HCT116 (cell line): ENCODE measurements at places on chromosomes 12 and 14.

DNA sequence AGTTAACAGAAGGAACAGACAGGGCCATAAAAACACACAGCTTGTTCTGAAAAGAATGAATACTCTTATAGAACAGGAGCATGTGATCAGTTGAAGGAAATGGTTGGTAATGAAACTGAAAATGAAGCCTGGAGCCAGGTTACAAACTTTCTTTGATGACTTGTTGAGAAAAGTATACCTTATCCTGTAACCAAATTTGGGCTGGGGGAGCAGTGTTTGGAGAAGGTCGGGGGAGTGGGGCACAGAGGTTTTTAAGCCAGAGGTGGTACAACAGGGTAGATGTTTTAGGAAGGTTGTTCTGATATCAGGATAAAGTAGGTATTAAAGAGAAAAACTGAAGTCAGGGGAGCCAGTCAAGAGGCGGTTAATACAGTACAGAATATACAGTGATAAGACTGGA is 8.2 kb downstream of the GOLT1B start:
- DNase-seq, result no peak

- no peak for DNase-seq
Observed at GRCh38 chr12:31431721-31432240, 105.8 kb upstream of the SINHCAF start.

GRCh38 chr14:87615822-87616679 is 376.9 kb downstream of the GALC start:
- peak; percentile 0 for DNase-seq

DNA sequence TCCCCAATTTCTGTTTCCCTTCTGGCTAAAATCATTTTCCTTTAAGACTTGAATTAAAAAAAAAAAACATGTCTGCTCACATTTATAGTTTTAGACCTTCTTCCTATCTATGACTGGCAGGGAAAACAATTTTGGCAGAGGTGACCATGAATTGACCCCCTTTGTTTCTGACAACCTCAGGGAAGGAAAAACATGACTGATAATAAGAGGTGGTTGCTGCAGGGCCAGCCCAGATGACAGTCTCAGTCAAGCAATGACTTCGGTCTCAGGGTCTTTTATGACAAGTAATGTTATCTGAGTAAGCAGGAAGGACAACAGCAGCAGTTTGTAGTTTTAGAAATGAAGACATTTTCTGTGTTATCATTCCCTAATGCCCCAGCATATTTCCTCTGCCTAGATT is 430.9 kb downstream of the LRIG3 start:
- no peak for DNase-seq

- DNase-seq, result no peak
Observed at GRCh38 chr12:42482041-42482747, 107.4 kb downstream of the PRICKLE1 start.

DNA sequence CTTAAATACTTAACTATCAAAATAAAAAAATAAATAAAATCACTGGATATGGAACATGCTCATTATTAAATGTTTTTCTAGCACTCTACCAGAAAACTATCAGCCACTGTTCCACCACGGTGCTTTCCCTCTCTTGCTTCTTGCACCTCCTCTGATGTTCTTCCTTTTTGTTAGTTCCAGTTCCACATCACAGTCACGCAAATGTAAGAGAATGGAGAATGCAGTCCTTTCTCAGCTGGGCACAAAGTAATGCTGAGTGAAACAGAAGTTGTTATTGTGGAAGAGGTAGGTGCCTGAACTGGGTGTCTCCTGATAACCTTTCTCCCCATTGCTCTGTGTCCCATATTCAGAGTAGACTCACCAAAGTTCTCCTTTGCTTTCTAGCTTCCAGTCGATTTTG is 1116.9 kb upstream of the TMEM132C start:
- DNase-seq, result no peak

- DNase-seq, result no peak
Observed at GRCh38 chr12:119627019-119627643, 33.6 kb downstream of the TMEM233 start.

GRCh38 chr14:76023757-76024156 is 38.2 kb downstream of the IFT43 start:
- no peak for DNase-seq

- no peak for DNase-seq
Observed at GRCh38 chr14:24430143-24430681, 458 bp downstream of the KHNYN start.

- no peak for DNase-seq
Observed at GRCh38 chr14:97329701-97330100, 532.5 kb downstream of the VRK1 start.

DNA sequence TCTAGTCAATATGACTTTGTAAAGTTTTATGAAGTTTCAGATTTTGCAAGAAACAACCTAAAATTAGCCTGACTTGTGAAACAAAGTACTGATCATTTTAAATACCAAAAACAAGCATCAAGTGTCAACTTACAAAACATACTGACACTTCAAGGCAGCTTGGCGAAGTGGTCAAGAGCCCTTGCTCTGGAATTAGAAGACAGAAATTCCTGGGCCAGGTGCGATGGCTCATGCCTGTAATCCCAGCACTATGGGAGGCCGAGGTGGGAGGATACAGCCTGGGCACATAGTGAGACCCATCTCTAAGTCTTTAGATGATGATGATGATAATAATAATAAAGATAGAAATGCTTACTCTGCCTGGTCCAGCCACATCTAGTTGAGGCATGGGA is 45.4 kb upstream of the NR2C1 start:
- DNase-seq, result no peak

GRCh38 chr12:30138483-30138882 is 354.7 kb upstream of the TMTC1 start:
- DNase-seq, result no peak
